ENCODE measurements at places on chromosomes 1 and 21.

DNA sequence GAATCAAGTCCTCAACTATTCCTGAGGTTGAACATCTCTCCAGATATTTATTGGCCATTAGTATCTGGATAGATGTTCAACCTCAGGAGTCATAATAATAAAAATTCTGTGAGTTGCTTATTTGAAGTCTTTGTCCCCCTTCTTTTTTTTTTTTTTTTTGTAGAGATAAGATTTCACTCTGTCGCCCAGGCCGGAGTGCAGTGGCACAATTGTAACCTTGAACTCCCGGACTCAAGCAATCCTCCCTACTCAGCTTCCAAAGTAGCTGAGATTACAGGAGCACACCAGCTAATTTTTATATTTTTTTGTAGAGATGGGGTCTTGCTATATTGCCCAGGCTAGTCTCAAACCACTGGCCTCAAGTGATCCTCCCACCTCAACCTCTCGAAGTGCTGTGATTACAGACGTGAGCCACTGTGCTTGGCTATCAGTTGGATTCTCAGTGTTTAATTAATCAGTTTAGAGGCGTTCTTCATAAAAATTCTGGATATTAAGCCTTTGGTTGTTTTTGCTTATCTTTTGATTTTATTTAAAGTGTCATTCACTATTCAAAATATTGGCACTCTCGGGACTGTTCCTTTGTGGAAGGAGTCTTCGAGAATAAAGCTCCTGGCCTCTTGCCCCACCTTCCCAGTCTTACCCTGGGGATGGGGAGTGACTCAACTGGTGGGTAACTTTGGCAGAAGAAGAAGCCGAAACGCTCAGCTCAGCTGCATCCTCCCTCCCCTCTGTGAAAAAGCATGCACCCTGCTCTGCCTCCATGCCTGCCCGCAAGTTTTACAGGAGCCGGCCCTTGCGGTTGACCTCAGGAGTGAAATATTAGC, 11.2 kb upstream of the HYI start:
- no peak for DNase-seq

- no peak for DNase-seq
Observed at GRCh38 chr1:160161965-160162705, 10.7 kb downstream of the ATP1A4 start.

GRCh38 chr1:21816602-21817302, 4.7 kb downstream of the LDLRAD2 start:
- no peak for DNase-seq

DNA sequence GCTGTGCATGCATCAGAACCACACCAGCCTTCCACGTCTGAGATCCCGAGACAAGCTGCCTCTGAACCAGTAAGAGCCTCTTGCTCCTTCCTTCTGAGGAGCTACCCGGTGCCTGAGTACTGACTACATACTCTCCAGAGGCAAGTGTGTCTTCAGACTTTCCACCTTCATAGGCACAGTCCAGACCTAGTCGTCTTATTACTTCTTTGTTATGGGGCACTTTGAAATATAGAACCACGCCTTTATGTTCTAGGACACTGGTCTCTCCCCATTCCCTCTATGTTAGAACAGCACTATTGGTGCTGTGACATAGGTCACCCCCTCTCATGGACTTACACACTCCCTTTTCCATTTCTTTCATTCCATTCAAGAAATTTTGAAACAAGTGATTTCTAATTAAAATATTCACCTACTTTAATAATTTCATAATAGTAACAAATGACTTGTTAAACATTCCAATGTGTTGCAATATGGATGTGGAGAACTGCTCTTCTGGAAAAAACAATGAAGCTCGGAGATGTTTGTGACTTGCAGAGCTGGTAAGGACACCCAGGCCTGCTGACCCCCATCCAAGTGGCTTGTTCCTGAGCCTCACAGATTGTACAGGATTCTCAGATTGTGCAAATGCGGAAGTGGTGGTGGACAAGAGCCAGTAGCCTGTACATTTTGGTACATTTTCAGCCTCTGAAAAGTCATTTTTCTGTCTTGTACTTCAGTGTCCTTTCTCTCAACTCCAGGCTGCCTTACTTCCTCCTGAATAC, 76.1 kb upstream of the SIPA1L2 start:
- no peak for DNase-seq

- no peak for DNase-seq
Observed at GRCh38 chr1:192873836-192874235, 65.0 kb downstream of the RGS2 start.

DNA sequence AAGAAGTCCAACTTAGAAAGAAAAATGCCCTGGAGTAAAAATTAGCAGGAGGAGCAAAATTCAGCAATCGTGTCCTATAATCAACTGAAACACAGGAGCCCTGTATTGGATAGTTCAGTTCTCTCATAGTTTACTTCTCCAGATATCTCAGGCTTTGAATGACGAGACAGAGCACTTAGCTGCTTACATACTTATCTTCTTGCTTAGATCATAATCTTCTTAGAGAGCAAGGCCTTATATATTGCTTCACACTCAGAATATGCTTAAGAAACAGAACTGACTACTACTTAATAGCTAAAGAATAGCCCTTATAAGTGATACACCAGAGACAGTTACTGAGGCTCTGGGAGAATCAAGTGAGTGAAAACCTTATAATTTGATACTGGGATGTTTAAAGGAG, 38.9 kb downstream of the TOR3A start:
- no peak for DNase-seq

GRCh38 chr21:36135391-36136102, 668 bp downstream of the CBR3 start:
- DNase-seq, result peak; percentile 60

- no peak for DNase-seq
Observed at GRCh38 chr1:6807782-6808181, 22.5 kb downstream of the CAMTA1 start.

- DNase-seq, result no peak
Observed at GRCh38 chr1:147618077-147618569, 52.2 kb downstream of the ACP6 start.

DNA sequence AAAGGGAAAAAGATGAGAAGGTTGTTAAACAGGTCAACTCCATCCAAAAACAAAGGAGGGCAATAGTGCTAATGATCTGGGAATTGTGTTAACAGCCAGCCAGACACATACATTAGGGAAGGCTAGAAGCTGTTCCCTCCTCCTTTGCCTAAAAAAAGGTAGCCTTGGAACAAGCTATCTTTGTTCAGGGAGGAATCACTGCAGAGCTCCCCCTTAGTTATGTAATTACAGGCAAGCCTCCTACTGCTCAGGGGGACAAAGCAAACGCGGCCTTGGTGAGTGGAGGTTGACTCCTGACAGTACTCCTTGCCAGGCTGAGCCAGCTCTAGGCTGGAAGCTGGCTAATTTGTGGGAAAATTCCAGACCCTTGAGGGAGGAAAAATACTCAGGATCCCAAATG, 97.6 kb downstream of the VAV3 start:
- DNase-seq, result no peak

- no peak for DNase-seq
Observed at GRCh38 chr1:228275179-228275429, 67.3 kb downstream of the OBSCN start.

DNA sequence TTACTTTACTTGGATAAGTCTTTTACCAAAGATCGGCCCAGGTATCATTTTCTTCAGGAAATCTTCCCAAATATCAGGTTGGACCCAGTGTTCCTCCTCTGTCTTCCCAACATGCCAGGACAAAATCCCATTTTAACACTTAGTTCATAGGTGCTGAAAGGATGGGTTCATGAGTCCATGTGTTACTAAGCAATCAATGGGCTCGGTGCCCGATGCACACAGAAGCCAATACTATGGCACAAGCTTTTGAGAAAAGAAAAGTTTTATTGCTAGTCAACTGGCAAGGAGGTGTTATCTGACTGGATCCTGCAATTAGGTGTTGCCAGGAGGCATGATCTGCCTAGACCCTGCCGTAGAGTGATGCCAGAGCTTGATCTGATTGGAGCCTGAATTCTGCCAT, 133.3 kb upstream of the SLC44A3 start:
- no peak for DNase-seq

- DNase-seq, result no peak
Observed at GRCh38 chr1:224535641-224536040, 80.5 kb upstream of the CNIH3 start.

DNA sequence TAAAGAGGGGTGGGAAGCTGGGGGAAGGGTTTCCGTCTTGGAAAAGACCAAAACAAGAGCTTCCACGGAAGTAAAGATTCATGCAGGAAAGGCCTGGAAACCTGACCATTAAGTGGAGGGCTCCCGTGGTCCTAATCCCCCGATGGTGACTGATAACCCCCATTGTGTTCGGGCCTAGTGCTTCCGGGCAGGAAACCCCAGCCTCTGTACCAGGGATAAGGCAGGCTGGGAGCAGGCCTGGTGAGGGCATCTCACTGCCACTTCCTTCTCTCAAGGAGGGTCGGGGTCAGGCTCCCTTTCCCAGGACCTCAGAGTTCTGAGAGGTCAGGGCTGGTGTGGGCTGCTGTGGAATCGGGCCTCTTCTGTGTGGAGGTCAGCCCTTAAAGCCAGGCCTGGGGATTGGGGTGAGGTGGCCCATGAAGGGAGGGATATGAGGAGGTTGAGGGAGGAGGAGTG, 136.9 kb downstream of the CDC7 start:
- DNase-seq, result no peak

DNA sequence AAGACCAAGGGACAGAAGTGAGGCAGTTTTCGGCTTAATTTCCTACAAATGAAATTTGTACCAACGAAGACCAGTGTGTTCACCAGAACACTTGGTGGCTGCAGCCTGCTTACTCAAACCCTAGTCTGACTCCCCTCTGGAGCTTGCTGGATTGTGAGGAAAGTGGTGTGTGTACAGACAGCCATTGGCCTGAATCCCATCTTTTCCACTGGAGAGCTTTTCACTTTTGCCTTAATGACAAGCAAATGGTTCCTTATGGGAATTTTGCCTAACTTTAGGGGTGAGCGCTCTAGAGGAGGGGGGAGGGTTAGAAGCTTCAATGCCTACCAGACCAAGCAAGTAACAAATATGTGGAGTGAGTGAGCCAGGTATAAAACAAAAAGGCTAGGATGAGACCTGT, 17.3 kb downstream of the METTL13 start:
- no peak for DNase-seq

DNA sequence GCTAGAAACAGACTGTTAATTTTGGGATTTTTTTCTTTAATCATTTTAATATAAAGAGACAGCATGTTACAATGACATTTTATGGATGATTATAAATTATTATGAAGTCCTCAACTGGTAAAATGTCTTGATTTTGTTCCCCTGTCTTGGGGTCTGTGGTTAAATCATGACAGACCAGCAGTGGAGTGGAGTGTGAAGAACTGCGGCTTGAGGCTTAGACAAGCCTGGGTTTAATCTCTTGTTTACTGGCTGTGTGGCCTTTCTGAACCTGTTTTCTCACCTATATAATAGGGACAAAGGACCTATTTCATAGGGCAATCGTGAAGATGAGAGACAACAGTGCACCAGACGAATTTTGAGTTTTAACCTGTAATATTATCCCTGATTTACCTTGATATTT, 1.8 kb upstream of the UMODL1 start:
- no peak for DNase-seq

DNA sequence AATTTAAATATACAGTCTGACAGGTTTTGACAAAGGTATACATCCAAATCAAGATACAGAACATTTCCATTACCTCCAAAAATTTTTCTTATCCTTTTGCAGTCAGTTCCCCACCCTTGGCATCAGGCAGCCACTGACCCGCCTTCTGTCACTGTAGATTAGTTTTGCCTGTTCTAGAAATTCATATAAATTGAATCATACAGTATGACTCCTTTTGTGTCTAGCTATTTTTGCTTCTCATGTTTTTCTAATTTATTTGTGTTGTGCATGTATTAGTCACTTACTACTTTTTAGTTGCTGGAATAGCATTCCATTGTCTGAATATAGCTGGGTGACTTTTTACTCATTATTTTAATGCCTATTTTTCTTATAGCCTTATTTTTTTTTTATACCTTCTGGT, 3.8 kb downstream of the UTP25 start:
- no peak for DNase-seq

GRCh38 chr1:171817511-171818265, 23.6 kb upstream of the DNM3 start:
- DNase-seq, result no peak

- no peak for DNase-seq
Observed at GRCh38 chr21:36610935-36611334, 88.0 kb upstream of the SIM2 start.

- no peak for DNase-seq
Observed at GRCh38 chr1:205137901-205138300, 16.1 kb upstream of the RBBP5 start.

DNA sequence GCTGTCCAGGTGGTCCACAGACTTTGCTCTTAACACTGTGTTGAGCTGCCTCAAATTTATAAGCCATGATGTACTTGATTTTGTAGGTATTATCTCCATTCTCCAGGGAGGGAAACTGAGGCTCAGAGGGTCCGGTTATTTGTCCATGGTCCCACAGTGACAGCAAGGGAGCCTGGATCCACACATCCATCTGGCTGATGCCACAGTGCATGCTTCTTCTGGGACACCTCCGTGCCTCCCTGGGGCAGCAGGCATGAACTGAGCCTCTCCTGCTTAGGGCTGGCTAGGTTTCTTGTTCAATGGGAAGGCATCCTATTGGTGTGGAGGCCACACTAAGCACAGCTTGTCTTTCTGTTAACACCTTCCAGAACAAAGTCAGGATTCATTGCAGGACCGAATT, 317.3 kb downstream of the AJAP1 start:
- DNase-seq, result no peak

GRCh38 chr1:235675152-235675890, 25.7 kb upstream of the GNG4 start:
- DNase-seq, result no peak

DNA sequence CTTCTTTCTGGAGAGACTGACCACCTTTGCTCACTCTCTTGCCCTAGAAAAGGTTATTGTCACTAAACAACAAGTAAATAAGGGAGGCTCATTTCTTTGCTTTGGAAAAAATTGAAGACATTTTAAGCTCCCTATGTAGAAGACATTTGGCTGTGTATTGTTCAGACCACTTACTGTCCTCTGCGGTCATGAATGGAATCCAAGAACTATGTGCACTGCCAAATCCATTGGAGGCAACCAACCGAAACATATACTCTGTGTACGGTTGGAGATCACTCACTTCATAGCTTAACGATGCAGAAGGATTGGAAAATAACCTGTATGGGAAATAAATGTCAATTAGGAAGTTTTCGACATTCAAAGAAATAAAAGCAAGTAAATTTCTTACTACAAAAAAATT, 332.8 kb downstream of the KCTD3 start:
- DNase-seq, result no peak

- no peak for DNase-seq
Observed at GRCh38 chr1:204756811-204757210, 71.3 kb upstream of the LRRN2 start.

- DNase-seq, result no peak
Observed at GRCh38 chr1:241770115-241770514, 77.9 kb upstream of the EXO1 start.

GRCh38 chr1:205680073-205680851, at the start of gene SLC45A3:
TSS of gene SLC45A3 (minus strand) at chr1:205680509. CDS start at chr1:205664656, 15,853 bp downstream.
- peak; percentile 57 for DNase-seq

All from GM12892 (cell line).